Activated CD8-positive, alpha-beta memory T cell treated with anti-CD3 and anti-CD28 coated beads for 24 hours (primary cell): ENCODE measurements at places on chromosomes 7 and 10.

DNA sequence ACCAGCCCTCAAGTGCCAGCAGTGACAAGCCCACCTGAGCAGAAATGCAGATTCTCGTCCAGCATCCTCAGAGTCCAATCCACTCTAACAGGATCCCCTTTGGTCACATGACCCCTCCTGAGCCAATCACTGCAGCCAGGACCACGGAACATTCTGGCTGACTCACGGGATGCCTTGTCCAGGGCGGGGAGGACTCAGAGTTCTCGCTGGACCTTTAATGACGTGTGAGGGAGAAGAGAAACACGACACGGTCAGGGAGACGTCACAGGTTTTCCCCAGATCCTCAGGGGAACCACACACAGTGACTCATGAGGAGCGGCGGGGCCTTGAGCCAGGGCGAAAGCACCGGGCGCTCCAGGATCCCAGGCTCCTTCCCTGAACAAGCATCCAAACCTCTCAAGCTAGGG, 155.7 kb downstream of the PTPRN2 start:
- no peak for DNase-seq

GRCh38 chr7:391961-392524, 102.1 kb downstream of the FOXL3 start:
- peak; percentile 43 for DNase-seq

GRCh38 chr7:155527664-155528063, 18.7 kb downstream of the CNPY1 start:
- peak; percentile 4 for DNase-seq

GRCh38 chr7:105204953-105205352, 183.8 kb downstream of the SRPK2 start:
- DNase-seq, result no peak

DNA sequence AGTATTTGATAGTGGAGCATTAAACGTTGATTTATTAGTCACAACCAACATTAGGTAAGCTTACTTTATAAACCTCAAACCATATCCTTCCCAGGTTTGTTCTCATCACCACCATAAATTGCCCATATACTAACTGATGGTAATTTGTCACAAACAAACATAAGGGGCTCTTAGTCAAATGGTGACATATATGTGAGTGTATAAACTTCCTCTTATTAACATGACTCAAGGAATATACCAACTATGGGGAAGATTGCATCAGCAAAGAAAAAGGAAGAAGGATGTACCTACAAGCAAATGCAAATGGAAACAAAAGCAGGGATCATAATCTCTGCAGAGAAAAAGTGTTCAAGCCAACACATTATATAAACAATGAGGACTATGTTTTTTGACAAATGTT, 418.2 kb upstream of the AKR1E2 start:
- DNase-seq, result no peak

DNA sequence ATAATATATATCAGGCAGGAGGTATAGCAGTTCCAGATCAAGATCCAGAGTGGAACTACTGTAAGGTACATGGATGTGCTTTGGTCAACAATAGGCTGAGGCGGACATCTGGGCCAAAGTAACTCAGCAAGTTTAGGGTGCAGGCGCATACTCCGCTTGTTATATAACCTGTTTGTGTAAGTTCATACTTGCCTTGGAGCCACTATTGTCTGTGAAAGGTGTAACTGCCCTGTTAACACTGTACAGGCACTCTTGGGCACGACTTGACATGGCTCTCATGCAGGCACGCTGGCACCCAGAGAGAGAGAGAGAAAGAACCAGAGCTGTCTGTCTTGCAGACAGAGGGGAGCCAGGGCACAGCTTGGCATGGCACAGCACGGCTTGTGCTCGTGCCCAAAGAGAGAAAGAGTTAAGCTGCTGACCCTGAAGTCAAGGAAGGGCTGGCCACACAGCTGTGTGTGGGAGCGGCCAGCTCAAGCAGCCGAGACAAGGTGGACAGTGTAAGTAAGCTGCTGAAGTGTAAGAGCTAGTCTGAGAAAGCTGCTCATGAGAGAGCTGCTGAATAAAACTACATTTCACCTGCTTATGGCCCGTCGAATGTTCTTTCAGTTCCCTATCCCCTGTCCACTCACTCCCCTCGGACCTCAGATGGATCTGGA, 47.8 kb upstream of the KAT6B start:
- no peak for DNase-seq

- DNase-seq, result no peak
Observed at GRCh38 chr7:3688842-3689241, 387.8 kb downstream of the SDK1 start.

- DNase-seq, result no peak
Observed at GRCh38 chr7:5631152-5631551, 150.3 kb downstream of the RNF216 start.

- no peak for DNase-seq
Observed at GRCh38 chr10:75418293-75418692, 13.1 kb upstream of the LRMDA start.
